ENCODE measurements at places on chromosomes 12 and 14.

DNA sequence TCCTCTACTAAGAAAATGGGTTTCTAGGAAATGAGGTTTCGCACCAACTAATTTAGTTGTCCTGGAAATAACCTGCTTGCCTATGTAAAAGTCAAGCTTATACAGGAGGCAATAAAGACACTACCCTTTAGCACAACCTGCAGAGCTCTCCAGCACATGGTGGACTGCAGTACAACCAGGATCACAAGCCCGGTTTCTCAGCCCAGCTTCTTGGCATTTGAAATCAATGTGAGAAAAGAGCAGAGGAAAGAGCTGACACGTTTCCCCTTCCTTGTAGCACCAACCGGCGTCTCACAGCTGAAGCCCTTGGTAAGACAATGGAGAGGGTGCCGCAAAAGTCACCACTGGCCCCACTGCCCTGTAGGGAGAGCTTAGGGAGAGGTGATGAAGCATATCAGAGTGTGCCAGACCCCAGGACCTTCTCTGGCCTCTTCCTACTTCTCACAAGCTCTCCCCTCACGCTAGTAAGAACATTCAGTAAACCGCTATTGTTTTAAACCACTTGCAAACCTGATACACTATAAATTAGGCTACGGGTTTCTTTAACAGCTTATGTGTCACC is 8.6 kb downstream of the SPTLC2 start:
- DNase-seq: peak; percentile 1

GRCh38 chr12:45433441-45433868 is 217.6 kb downstream of the ANO6 start:
- DNase-seq: no peak

DNA sequence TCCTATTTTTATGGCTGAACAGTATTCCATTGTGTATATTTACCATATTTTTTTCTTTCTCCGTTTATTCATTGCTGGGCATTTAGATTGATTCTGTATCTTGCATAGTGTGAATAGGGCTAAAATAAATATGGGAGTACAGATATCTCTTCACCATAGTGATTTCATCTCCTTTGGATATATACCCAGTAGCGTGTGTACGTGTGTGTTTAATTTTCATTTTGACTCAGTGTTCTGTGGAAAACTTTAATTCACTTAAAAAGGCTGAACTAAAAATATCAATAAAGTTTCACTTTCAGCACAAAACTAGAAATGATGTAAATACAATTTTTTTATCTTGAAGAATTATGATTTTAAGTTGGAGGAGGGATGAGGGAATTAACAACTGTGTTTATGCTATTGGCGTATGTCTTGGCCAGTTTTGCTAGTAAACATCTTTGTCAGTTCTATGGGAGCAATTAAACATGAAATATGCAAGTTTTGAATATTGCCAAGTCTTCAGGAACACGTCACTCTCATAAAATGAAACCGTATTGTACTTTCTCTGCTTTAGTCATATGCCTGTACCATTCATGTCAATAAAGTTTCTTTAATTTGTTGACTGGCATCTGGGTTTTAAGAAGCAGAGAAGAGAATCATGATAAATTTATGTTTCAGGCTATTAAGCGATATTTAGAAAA is 99.8 kb downstream of the PTGER2 start:
- no peak for DNase-seq

- no peak for DNase-seq
Measured at GRCh38 chr12:96136161-96136560, 58.0 kb upstream of the ELK3 start.

DNA sequence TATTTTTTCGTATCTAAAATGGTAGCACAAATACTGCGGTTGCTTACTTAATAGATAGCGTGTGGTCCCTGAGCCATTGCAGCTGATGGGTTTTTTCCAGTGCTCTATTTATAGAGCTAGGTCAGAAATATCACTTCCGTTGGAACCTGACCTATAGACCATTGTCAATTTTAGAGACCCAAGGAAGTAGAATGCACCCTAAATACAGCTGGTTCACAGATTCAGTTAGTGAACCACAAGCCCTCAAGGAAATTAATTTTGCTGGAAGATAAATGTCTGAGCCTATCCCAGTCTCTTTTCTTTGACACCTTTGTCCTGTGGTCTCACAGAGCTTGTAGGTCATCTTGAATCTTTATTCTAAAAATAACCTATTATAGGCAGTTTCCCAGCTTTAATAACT is 391.0 kb downstream of the ZFP36L1 start:
- no peak for DNase-seq

GRCh38 chr12:48198672-48198971 is 4.5 kb downstream of the OR10AD1 start:
- DNase-seq: peak; percentile 19

DNA sequence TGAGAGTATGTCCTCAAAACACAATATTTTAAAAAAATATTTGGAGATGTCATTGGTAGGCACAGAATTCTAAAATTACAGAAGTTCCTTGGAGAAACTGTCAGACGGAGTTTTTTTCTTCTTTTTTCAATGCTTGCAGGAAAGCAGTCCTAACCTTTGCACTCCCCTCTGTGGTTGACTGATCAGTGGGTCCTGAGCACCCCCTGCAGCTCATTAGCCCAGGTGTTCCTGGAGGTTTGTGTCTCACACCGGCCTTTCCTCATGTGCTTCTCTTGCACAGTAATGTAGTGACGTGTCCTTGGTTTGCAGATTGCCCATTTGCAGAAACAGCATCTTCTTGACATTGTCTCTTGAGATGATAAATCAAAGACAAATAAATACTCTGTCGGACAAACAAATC is 513.0 kb downstream of the TMEM121 start:
- peak; percentile 63 for DNase-seq

DNA sequence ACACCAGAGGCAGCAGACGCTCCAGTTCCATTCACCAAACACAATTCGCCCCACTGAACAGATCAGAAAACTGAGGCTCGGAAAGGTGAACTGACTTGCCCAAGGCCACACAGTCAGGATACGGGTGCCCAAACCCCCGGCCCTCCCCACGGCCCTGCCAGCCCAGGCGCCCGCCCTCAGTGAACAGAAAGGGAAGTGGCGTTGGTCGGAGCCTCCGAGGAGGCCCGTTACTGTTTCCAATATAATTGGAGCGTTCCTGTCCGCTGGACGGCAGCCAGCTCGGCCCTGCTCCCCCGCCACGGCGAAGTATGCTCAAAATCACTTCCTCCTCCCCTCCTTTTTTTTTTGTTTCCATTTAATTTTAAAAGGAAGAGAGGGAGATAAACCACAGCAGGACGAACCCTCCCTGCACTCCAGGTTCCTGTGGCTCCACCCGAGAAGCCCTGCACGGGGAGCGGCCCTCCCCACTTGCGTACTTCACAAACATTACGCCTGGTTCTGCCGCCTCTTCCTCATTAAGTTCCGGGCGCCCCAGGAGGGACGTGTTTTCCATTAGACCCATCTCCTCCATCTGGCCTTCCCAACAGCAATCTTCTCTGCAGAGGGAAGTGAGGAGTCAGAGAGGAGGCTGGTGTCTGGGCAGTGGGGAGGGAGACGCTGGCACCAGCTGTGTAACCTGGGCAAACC is 61.1 kb downstream of the NCOR2 start:
- DNase-seq: no peak

GRCh38 chr14:64691376-64691775 is 12.8 kb upstream of the PLEKHG3 start:
- no peak for DNase-seq

- no peak for DNase-seq
Measured at GRCh38 chr12:91098941-91099340, 12.4 kb downstream of the LUM start.

GRCh38 chr14:89388853-89389252 is 28.2 kb downstream of the FOXN3 start:
- DNase-seq: no peak

DNA sequence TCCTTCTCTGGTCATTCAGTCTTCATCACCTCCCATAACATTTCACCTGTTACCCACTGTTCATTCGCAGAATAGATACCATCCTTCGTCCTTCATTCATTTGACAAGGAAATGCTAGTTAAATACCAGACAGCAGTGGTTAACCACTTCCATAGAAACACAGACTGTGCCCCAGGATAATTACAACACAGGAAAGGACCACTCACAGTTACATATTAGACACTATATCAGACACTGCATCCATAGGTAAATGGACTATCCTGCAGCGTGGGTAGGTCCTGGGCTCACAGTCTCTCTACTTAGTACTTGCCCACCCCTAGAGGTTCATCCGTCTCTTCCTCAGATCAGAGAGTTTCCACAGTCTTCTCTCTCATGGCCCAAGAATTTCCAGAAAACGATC is 1044.6 kb downstream of the VRK1 start:
- no peak for DNase-seq

- no peak for DNase-seq
Measured at GRCh38 chr12:28114488-28114887, 75.8 kb upstream of the CCDC91 start.

DNA sequence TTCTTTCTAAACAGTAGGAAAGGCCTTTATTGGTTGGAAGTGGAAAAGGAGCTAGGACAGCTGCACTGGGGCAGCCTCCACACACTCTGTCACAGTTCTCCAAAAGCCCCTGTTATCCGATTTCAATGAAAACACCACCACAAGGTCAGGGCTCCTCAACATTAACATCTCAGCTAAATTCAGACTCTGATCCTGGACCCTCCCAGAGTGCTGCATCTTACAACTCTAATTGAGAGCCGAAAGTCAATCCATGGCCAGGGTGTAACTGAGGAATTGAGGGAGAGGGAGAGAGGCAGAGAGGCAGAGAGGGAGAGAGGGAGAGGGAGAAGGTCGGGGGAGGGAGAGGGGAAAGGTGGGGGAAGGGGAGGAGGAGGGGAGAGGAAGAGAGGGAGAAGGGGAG is 32.1 kb downstream of the DICER1 start:
- no peak for DNase-seq

DNA sequence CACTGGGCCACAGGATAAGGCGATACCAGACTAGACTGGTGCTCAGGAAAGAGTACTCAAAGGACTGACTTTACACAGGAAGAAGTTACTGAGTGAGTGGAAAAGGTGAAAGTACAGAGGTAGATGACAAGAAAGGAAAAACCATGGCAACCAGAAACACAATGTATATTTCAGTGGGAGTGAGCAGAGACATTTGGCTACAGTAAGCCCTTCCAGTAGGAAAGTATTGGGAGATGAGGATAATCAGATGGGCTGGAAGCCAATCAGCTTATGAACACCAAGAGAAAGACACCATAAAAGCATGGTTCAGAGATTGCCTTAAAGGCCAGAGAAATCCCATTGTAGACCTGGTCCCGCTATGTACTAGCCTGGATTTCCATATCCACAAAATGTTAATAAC is 51.6 kb downstream of the TMTC1 start:
- no peak for DNase-seq

DNA sequence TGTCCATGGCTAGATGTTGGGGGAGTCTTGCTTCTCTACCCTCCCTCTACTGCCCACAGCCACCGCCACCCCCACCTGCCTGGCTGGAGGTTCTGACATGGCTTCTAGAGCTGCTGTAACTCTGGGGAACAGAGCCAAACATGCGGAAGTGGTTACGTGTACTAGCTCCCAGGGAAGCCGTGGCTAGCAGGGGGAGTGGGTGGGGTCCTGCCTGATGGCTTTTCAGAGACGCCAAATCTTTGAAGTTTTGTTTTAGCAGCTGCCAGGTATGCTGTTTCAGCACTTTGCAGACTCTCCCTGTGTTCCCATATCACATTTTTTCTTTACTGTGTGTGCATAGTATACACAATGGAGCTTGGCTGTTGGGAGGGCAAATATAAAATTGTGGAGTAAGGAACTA is 150.3 kb downstream of the TGFB3 start:
- DNase-seq: no peak

GRCh38 chr12:114884575-114884974 is 200.6 kb upstream of the TBX3 start:
- no peak for DNase-seq

- DNase-seq: no peak
Measured at GRCh38 chr12:114683709-114684097, 272 bp downstream of the TBX3 start.

- DNase-seq: no peak
Measured at GRCh38 chr12:58415716-58416115, 474.3 kb downstream of the ATP23 start.

GRCh38 chr12:86158956-86159355 is 97.2 kb downstream of the MGAT4C start:
- no peak for DNase-seq

DNA sequence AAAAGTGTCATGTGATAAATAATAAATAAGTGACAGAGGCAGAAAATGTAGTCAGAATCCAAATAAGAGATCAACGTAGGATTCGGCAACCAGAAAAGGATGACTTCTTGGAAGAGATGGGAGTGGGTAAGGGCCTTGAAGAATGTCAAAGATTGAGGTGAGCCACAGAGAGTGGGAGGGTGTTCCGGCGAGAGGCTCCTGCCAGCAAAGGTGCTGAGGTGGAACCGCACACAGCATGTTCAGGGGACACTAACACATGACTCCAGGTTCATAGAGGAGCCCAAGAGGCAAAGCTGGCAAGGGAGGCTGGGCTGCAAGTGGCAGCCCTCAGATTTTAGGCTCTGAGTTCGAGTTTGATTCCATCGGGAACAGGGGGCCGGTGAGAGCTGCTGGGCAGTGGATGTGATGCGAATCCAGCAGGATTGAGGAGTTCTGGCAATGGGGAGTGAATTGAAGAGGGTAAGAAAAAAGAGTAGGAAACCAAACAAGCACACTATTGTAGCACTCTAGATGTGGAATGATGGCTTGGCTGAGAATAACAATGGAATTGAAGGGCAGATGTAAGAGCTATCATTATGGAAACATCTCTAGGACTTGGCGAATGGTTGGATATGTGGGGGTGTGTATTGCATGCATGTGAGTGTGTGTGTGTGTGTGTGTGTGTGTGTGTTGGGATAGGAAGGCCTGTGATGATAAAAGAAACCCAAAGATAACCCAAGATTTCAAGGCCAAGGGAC is 36.5 kb downstream of the LRRC74A start:
- no peak for DNase-seq

DNA sequence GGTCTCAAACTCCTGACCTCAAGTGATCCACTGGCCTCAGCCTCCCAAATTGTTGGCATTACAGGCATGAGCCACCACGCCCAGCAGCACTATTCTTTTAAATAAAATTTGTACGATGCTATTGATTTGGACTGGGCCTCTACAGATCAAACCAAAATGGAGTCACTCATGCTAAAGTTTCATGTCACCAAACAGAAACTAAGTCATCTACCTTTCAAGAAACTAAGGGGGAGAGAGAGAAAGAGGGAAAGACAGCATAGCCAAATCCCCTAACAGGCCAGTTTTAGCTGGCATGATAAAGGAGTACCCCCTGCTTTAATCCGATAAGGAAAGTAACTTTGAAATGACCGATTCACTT is 23.1 kb upstream of the STK38L start:
- DNase-seq: no peak

GRCh38 chr12:92218394-92219077 is 72.9 kb upstream of the BTG1 start:
- no peak for DNase-seq

All from stimulated activated CD4-positive, alpha-beta T cell treated with anti-CD3 and anti-CD28 coated beads, Interleukin-12 subunit alpha, Interleukin-12 subunit beta, amount 100 ng/mL, for 4 hours (primary cell).